ENCODE measurements at places on chromosomes 3 and 15. TPM values are rescaled to one million over a fixed set of nuclear protein-coding genes. Genes with fewer than 3 reads are reported as not detected.

DNA sequence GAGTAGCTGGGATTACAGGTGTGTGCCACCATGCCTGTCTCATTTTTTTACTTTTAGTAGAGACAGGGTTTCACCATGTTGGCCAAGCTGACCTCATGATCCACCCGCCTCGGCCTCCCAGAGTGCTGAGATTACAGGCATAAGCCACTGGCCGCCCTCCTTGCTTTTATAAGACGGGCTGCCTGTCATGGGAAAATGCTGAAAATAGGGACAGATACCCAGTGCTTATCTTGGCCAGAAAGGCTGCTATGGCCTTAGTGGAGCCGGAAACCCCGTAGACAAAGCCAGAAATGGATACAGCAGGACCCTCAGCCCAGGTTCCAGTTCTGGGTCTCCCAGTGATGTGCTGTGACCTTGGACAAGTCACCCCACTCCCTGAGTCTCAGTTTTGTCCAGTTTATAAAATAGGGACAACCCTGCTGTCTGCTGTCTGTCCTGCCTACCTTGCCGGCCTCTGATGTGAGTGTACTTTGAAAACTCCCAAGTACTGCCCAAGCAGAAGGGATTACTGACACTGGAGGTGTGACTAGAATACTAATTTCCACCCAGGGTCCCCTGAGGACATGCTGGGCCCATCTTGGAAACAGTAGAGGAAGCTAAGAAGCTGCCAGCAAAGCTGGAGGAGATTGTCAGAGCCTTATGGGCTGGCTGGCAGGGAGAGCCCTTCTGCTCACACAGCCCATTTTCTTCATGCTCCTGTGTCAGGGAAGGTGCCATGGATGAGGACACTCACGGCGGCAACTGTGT lies 59.6 kb downstream of the BDH1 start:
- DNase-seq: no peak

GRCh38 chr3:132641837-132642538 lies 17.6 kb downstream of the ACAD11 start:
- DNase-seq: no peak

The DCBLD2 gene
- total RNA-seq: 7.8 TPM

The CPA3 gene
- total RNA-seq: not detected

- no peak for DNase-seq
These were observed 66.5 kb upstream of the PLXND1 start for GRCh38 chr3:129673012-129673411.
